NB4 (cell line): ENCODE measurements at places on chromosomes 6 and 20.

- no peak for DNase-seq
Measured at GRCh38 chr20:24868959-24869358, 80.1 kb upstream of the CST7 start.

- DNase-seq: no peak
Measured at GRCh38 chr6:134995536-134995935, 45.6 kb upstream of the ALDH8A1 start.

GRCh38 chr6:52553158-52553557, 23.7 kb downstream of the TRAM2 start:
- DNase-seq: no peak

GRCh38 chr20:49479785-49480184, 2.7 kb downstream of the KCNB1 start:
- DNase-seq: no peak

DNA sequence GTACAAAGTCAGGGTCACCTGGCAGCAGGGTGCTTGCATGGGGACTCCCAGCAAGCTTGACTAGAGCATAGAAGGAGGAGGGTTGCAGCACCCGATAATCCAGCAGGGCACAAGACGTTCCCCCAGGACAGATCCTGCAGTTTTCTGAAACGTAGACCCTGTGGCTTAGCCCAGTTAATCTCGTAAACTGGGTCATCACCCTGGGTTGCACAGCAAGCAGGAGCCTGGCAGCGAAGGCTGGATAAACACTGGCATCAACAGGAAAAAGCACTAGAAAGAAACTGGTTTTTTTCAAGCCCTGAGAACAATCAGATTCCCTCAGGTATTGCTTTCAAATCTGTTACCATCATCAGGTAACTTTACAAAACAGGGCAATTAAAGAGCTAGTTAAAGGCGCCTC, 92.6 kb downstream of the PDE7B start:
- DNase-seq: no peak

DNA sequence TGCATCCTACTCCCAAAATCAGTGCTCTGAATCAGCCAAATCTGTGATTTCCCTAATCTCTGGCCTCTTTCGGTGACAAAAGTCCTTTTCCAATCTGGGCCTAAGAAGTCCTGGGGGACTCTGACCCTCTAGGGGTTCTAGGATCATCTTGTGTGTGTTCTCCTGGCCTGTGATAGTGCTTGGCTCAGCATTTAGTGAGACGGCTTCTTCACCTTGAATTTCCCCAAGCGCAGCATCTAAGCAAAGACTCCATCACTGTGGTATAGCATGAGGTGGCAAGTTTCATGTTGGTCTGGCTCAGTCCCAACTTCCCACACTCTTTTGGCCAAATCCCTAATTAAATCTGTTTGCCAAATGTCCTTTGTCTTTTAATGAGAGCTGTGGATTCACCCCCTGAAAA, 12.1 kb upstream of the IL17A start:
- DNase-seq: no peak

DNA sequence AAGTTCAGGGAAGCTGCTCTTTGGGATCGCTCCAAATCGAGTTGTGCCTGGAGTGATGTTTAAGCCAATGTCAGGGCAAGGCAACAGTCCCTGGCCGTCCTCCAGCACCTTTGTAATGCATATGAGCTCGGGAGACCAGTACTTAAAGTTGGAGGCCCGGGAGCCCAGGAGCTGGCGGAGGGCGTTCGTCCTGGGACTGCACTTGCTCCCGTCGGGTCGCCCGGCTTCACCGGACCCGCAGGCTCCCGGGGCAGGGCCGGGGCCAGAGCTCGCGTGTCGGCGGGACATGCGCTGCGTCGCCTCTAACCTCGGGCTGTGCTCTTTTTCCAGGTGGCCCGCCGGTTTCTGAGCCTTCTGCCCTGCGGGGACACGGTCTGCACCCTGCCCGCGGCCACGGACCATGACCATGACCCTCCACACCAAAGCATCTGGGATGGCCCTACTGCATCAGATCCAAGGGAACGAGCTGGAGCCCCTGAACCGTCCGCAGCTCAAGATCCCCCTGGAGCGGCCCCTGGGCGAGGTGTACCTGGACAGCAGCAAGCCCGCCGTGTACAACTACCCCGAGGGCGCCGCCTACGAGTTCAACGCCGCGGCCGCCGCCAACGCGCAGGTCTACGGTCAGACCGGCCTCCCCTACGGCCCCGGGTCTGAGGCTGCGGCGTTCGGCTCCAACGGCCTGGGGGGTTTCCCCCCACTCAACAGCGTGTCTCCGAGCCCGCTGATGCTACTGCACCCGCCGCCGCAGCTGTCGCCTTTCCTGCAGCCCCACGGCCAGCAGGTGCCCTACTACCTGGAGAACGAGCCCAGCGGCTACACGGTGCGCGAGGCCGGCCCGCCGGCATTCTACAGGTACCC, at the start of gene ESR1:
Gene ESR1 (plus strand): TSS at position 170 of the 858 bp plus-strand sequence. CDS start 231 bp downstream, at position 401.
- no peak for DNase-seq

DNA sequence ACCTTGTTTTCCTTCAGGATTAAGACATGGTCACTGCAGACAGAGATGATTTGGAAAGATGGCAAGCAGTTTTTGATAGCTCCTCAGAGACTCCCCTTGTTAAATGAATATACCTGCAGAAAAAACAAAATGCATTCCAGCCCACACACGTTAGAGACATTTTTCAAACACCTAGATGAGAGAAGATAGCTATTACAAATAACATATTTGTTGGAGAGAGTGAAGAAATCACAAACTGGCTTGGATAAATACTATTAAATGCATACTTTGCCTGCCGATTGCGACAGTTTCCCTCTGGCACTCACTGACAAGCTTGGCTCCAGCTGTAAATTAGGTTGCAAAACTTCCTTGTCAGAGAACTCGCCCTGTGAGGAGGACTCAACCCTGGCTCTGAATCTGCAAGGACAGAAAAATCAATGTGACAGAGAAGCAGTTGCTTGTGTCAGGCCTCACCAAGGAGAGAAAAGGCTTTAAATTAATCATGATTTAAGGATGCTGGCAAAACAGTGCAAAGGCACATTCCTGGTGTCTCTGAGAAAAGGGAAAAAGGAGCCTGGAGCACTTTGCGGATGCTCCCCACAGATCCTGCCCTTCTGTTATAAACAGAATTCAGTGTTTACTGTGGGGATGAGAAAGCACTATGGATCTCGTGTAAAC, 423.7 kb upstream of the MARCKS start:
- peak; percentile 87 for DNase-seq

DNA sequence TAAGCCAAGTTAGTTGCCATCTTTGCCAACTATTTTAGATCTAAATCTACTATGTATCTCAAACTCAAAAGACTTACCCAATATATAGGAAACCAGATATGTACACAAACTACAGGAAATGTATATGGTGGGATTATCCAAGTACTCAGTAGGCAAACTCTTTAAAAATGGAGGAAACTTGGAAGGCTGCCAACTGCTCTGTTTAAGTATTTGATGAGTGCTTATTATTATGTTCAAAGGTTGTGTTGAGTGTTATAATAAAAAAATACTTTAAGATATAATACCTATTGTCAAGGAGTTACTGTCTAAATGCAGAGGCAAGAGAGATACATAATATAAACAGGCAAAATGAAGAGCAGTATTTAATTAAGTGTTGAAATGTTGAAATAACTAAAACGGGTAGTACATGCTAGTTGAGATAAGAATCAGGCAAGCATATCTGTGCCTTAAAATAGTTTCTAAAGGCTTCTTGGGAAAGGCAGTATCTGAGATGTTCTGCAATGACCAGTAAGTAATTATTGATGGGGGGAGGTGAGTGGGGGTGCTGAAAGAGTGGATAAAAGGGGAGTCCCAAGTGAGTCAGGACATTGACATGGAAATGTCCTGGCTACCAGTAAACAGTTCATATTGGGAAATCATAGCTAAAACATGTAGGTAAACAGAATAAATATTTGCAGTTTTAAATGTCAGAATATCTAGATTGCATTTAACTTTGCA, 6.5 kb upstream of the DST start:
- peak; percentile 6 for DNase-seq

- DNase-seq: peak; percentile 84
Measured at GRCh38 chr6:10033223-10033829, 381.5 kb downstream of the TFAP2A start.

- DNase-seq: no peak
Measured at GRCh38 chr20:58433759-58434158, 44.7 kb downstream of the VAPB start.

DNA sequence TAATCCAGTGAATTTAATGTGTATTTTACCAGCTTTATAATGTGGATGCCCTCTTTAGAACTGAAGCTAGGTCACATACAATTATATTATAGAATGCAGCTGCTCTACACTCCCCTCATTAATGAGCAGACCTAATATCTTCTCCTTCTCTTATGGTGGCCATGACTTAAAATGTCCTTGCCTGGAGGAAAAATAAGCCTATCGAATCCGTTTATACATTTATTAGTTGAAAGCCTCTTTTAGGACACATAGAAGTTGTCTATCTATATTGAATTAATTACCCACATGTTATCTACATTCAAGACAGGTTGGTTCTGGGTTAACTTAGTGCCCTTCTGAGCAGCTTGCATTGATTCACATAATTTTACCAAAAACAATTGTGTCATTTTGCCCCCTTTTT, 1716.8 kb downstream of the HACE1 start:
- no peak for DNase-seq

GRCh38 chr6:71368284-71368683, 79.7 kb downstream of the OGFRL1 start:
- no peak for DNase-seq

GRCh38 chr6:42236682-42237473, 19.2 kb upstream of the MRPS10 start:
- no peak for DNase-seq

DNA sequence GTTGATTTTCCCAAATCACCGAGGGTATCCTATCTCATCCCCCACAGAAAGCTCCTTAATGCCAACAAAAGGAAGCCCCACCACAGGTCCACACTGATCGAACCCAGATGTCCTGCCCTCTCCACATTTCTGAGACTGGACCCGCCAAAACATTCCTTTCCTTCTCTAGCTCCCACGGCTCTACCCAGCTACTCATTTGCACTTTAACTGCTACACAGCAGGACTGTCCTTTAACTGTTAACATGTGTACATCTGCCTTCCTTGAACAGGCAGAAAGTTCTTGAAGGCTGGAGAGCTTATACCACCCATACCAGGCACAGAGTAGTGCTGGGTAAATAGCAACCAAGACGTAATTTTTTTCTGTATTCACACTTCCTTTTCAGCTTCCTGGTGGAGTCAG, 68.6 kb downstream of the TRMT6 start:
- DNase-seq: no peak

GRCh38 chr6:3345836-3346235, 87.1 kb downstream of the PSMG4 start:
- no peak for DNase-seq

DNA sequence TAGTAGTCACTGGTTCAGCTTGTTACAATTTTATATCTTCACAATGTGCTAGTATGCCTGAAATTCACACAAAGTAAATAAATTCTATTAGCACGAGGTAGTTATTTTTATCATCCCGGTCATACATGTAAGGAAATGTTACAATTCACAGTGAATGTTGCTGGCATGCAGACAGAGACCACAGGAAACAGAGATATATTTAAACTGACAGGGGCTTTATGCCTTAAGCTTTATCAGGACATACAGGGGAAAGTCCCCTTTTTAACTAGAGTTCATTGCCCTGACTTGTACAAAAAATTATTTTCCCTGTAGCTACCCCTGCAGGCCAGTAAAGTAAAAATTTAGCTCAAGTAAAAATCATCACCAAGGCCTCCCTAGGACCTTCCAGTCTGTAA, 712.0 kb upstream of the NRSN1 start:
- DNase-seq: no peak

GRCh38 chr20:25071734-25072133, 10.2 kb downstream of the VSX1 start:
- DNase-seq: no peak

- DNase-seq: no peak
Measured at GRCh38 chr6:161400671-161401070, 126.8 kb upstream of the AGPAT4 start.

DNA sequence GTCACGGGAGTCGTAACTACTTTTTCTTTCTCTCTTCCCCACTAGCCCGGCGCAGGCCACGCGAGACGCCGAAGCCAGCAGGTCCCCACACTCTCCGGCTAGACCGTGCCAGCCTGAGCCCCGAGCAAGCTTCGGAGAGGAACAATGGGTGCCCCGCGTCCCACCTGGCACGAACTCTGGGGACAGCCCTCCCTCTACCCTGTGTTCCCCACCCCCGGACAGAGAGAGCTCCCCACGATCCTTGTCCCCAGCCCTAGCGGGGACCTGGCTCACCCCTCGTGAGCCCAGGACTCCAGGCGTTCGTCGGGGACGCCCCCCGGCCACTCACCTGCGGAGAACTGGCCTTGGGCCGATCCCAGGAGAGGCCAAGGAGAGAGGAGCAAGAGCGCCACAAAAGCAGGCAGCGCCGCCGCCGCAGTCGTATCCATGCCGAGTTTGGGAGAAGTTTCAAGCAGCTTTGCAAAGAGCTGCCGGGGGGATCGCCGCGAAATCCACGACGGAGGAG, 416 bp downstream of the PTPRK start:
- no peak for DNase-seq

DNA sequence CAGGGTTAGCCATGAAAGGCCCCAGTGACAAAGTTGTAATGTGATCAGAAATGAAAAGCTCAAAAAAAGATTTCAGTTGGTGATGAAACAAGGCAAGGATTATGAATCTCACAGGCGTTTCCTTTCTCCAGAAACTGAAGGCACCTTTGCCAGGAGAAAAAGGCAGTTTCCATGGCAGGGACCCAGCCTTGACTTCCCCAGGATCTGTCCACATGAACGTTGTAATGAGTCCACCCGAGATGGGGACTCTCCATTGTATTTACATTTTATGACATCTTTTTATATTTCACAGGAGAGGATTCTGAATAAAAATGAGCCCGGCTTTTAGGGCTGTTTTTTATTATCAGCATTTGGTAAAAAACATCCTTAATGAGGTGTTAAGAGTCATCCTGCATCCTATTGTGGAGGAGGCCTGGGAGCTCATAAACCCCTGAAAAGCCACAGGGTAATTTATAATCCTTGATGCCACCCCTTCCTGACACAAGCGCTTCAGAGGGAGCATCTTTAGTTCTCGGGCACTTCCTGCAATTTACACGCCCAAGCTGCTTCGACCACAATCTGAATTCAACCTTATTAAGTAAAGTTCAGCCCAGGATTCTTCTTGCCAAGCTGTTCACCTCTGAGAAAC, 74.1 kb upstream of the SALL4 start:
- no peak for DNase-seq

GRCh38 chr6:90035047-90035723, 140.9 kb downstream of the GJA10 start:
- DNase-seq: no peak

- DNase-seq: no peak
Measured at GRCh38 chr20:12638633-12639312, 370.0 kb upstream of the SPTLC3 start.

GRCh38 chr20:39563349-39563748, 601.2 kb downstream of the DHX35 start:
- no peak for DNase-seq

- no peak for DNase-seq
Measured at GRCh38 chr6:155066361-155066760, 71.2 kb downstream of the TIAM2 start.

- DNase-seq: no peak
Measured at GRCh38 chr6:72182337-72183246, 296.2 kb downstream of the RIMS1 start.
